Cardiac septum (tissue), 1 donor: ENCODE measurements at places on chromosomes 1 and 21. TPM values are rescaled to one million over a fixed set of nuclear protein-coding genes. Genes with fewer than 3 reads are reported as not detected.

DNA sequence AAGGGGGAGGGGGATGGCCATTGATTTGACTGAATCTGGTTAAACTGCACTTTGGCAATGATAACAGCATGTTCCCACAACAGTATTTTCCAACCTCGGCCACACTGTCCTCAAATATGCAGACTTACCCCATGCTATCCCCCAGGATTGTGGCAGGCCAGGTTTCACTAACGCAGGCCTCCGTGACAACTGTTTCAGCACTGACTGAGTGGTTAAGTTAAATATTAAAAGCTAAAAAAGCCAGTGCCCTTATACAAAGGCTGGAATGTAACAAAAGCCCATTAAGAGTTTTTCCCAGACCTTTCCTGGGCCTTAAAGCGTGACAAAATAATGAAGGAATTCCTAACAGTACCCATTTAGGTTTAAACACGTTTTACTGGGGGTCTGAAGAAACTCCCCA lies 202.9 kb downstream of the USP25 start:
- DNase-seq = no peak

- no peak for DNase-seq
Observed at GRCh38 chr1:11324567-11325165, 51.7 kb downstream of the UBIAD1 start.

DNA sequence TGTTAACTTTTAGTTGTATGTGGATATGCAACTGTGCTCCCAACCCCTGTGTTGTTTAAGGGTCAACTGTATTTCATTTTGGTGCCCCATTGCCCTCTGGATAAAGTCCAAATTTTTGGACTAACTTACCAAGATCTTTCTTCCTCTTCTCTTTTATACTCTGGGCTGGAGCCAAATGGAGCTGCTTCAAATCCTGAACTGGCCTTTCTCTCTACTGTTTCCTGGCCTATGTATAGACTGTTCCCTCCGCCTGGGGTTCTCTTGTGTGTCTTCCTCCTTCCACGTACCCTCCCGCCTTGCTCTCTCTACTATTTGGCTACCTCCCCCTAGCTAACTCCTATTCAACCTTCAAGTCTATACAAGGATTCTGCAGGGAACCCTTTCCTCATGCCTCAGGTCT lies 8.4 kb upstream of the CDC14A start:
- DNase-seq = no peak

GRCh38 chr1:72524021-72524420 lies 241.7 kb upstream of the NEGR1 start:
- DNase-seq = no peak

- DNase-seq = no peak
Observed at GRCh38 chr1:112464501-112464900, 44.3 kb upstream of the WNT2B start.

GRCh38 chr1:39877980-39878956 lies 5.0 kb downstream of the TRIT1 start:
- DNase-seq = no peak

- peak; percentile 82 for DNase-seq
Observed at GRCh38 chr1:150622303-150622975, 7.0 kb downstream of the ENSA start.

GRCh38 chr1:154418062-154418921 lies 13.1 kb downstream of the IL6R start:
- no peak for DNase-seq

- DNase-seq = no peak
Observed at GRCh38 chr1:76095802-76096201, 21.3 kb downstream of the ST6GALNAC3 start.

GRCh38 chr1:91596474-91596873 lies 95.8 kb downstream of the CDC7 start:
- no peak for DNase-seq

DNA sequence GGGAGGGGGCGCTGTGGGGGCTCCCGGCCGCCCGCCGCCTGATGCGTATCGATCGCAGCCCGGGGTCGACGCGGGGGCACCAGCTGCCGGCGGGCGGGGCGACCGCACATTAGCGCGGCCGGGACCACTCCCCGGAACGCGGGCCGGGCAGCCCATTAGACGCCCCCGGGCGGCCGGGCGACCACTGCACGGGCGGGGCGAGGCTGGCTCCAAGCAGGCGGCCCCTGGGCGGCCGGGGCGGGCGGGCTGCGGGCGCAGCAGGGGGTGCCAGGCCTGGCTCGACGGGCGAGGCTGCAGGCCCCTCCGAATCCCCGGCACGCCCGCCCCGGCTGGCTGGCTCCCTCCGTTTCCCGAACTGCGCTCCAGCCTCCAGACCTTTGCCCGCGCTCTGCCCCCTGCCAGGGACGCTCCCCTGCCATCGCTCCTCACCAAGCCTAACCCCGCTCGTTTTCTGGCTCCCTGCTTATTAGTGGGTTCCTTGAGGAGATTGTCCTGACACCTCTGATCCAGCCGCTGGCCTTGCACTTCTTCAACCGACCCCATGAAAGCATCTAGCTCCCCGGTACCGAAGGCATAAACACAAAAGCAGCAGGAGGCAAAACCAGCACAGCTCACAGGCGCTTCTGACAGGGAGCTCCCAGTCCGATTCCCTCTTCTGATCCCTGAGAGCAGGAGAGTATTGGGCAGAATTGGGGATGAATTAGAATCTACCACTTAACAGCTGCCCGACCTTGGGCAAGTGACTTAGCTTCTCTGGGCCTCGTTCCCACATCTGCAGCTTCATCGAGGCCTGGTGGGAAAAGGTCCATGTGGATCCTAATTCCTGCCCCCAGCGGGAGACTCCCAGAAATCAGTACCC lies 92.6 kb upstream of the CASZ1 start:
- DNase-seq = no peak

- no peak for DNase-seq
Observed at GRCh38 chr1:201880928-201881571, 7.6 kb upstream of the SHISA4 start.

DNA sequence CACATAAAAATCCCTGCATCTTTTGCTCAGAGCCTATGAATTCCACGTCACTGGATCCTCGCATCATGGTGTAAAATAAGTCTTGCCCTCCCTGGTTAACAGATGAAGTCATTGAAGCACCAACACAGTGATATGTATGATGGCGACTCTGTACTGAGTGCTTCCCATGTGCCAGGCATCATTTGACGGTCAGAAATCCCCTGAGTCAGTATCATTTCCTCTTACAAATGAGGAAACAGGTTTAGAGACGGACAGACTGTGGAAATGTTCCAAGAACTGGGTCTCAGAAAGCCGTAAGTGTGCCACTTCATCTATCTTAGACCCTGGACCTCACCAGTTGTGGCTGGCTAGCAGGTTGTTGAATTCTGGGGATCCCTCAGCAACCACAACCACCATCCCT lies 5.1 kb upstream of the OLFML2B start:
- DNase-seq = no peak

GRCh38 chr1:216331211-216331610 lies 92.0 kb downstream of the USH2A start:
- no peak for DNase-seq

- DNase-seq = no peak
Observed at GRCh38 chr1:67148516-67149178, 13.9 kb upstream of the C1orf141 start.

DNA sequence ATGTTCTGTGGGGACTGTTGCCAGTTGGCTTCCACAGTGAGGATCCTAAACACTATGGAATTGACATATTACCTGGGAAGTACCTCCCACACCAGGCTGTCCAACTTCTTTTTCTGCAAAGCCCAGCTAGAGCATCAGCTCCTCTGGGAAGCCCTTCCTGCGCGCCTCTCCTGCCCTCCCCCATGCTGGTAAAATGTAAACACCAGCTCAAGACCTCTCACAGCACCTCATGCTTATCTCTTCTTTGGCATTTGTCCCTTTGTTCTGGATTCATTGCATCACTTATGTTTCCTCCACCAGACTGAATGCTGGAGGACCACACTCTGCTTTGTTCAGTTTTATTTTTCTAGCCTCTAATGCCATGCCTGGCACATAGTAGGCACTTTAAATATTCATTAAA lies 172.1 kb downstream of the HHAT start:
- no peak for DNase-seq

DNA sequence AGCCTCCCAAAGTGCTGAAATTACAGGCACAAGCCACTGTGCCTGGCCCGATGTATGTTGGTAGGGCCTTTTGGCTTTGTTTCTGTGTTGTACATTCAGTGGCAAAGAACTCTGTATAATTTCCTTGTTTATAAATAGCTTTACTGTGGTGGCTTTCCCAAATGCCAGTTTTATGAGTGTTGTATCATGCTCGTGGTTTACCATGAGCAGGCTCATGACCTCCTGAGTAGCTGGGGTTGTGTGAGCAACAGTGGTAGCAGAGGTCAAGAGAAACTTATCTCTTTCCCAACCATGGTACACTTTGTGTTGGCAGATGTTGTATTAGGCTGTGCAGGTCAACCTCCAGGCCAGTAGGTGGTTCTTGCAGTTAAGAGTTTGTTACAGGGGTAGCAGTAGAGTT lies 420.4 kb upstream of the BEND5 start:
- DNase-seq = no peak

DNA sequence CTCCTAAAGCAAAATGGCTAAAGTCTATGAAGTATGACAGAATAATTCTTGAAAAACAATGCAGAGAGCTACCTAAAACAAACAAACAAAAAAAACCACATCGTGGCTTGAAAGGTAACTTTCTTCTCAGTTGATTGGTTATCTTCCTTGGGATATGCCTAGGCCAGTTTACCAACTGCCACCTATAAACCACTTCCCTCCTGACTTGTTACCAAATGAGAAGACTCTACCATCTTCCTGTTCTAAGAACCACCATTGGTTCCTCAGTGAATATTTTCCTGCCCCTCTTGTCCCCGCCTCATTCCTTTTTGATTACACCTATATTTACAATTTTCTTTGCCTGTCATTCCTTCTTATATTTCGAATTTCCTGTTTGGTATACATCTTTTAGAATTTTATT lies 336.6 kb downstream of the SIPA1L2 start:
- DNase-seq = no peak

DNA sequence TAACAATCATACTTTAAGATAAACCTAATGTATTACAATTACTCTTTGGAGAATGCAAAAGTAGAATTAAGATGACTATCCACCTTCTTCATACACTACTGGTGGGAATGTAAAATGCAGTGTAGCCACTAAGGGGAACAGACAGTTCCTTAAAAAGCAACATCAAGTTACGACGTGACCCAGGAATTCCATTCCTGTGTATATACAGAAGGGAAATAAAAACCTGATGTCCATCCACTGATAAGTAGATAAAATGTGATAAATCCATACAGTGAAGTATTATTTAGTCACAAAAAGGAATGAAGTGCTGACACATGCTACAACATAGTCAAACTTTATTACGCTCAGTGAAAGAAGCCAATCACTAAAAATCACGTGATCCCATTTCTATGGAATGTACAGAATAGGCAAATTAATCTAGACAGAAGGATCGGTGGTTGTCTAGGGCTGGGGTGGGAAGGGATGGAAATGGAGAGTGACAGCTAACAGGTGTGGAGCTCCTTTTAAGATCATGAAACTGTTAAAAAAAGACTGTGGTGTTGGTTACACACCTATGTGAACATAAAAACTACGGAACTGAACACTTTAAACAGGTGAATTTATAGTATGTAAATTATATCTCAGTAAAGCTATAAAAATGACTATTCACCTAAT lies 42.1 kb downstream of the NRIP1 start:
- DNase-seq = no peak

DNA sequence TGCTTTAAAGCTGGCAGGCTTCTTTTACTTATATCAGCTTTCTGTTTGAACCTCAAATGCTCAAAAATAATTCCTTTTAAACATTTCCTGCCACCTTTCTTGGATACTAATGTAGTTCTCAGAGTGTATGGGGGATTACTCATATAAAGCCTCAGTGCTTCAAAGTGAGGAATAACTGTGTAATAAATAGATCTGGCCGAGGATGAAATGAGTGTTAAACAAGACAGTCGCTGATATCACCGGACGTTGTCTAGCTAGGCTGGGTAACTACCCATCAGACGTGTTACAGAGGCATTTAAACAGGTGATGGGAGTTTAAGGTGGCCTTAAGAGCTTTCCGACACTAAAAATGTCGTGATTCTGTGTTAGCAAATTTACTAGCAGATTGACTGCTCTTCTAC lies 53.1 kb downstream of the VANGL2 start:
- DNase-seq = no peak

DNA sequence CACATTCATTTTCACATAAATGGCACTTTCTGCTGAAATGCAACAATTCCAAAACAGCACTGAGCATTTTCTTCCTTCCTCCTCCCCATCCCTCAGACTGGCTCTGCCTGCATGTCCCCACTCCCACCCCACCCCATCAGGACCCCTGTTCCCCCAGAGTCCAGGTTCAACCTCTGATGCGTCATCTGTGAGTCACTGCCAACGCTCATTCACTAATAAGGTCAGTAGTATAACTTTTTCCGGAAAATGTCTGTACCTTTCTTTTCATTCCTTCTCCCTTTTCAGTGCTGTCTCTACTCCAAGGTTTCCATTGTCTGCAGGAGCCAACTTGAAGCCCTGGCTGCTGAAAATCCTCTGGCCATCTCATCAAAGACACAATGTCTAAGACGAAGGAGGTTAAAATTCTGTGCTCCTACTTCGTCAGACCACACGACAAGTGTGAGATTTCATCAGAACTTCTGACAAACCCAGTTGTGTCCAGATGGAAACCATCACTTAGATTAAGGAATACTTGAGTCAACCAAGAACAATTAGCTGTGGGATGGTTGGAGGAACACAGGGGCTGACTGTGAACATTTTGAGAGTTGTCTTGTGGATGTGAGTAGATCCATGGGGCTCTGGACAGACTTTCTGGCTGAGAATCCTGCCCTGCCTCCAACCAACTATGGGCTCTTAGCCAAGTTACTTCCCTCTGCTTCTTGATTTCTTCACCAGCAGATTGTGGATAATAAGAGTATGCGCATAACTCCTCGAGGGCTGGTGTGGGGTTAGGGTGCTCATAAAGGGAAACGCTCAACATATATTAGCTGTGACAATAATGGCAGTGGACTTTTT lies 35.6 kb upstream of the UTS2 start:
- DNase-seq = no peak

Gene PRAMEF9
- total RNA-seq = not detected

Gene C4BPB
- 0.24 TPM for total RNA-seq

Gene SIK1
- total RNA-seq = 4.9 TPM

Gene NR5A2
- total RNA-seq = 0.89 TPM

Gene TRIM46
- total RNA-seq = not detected

Gene MROH9
- not detected for total RNA-seq

Gene TFF3
- total RNA-seq = 4.8 TPM
